ENCODE measurements at places on chromosomes 4 and X.

DNA sequence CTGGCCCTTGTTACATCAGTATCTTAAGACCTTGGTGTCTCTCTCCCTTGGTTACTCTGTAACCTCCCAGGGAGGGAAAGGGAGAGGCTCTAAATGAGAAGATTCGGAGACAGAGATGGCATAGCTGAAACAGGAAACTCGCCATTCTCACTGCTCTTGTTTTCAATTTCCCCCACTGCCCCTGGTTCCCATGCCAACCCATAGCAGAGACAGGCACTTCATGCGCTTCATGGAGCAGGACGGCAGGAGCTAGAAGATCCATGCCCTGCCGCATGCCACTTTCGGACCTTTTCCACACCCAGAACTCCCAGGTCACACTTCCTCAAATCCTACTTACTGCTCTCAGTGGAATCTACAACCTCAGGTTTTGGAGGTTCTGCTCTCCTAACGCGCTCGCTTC, 3.1 kb downstream of the ZMYM3 start:
- DNase-seq = no peak

DNA sequence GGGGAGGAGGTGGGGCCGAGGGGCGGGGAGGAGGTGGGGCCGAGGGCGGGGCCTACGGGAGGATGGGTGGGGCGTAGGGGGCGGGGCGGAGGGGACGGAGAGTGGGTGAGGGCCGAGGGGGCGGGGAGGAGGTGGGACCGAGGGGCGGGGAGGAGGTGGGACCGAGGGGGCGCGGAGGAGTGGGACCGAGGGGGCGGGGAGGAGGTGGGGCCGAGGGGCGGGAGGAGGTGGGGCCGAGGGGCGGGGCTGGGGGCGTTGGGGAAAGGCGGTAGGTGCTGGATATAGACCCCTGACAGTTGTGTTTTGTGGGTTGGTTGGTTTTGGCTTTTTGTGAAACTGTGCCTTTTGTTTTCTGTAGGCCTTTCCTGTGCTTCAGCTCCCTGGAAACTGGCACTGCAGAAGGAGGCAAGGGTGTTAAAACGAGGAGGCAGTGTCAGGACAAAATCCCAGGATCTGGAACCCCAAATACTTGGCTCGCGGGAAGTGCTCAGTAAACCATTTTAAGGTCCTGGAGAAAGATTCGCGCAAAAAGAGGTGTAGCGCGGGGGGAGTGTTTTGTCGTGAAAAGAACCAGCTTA, 580 bp upstream of the MMGT1 start:
- peak; percentile 83 for DNase-seq

DNA sequence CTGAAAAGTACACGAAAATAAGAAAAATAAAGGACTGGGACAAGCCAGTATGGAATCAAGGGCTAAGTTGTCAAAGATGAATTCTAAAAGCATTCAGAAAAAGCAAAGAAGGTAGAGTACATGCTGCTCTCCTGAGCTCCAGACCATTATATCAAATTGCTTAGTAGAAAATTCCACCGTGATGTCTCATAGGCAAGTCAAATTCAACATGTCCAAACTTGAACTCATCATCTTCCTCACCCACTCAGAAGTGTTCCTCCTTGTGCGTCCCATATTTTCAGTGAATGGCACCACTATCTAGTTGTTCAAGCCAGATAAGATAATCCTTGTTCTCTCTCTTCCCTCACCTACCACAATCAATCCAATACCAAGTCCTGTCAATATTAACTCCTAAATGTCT, 37.5 kb upstream of the IL13RA2 start:
- no peak for DNase-seq

GRCh38 chr4:147801820-147802219, 69.9 kb downstream of the ARHGAP10 start:
- DNase-seq = no peak

GRCh38 chr4:24560868-24561368, 23.4 kb downstream of the DHX15 start:
- DNase-seq = no peak

GRCh38 chr4:87865288-87865687, 32.5 kb downstream of the MEPE start:
- DNase-seq = no peak

GRCh38 chr4:138616775-138617174, 374.6 kb upstream of the SLC7A11 start:
- DNase-seq = no peak

DNA sequence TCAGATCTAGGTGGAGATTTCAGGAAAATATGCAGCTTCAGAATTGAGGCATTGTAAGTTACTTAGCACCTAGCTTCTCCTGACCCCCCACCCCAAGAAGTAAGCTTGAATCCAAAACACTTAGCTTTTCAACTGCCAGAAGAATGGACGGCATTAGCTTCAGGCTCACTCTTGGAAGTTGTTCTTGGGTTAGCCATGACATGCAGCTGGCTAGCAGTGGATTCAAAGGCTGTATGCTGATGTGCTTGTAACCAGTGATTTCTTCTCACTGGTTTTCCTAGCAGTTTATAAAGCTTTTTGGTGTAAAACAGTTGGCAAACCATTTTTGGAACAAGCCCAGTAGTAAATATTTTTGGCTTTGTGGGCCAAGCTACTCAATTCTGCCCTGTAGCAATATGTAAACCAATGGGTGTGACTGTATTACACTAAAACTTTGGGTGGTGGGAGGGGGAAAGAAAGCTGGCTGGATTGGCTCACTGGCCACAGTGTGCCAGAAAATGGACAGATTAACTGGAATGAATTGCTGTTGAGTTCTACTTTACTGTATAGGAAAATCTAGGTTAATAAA, 85.6 kb downstream of the SHROOM2 start:
- DNase-seq = no peak

GRCh38 chr4:168731706-168732414, 235.0 kb downstream of the PALLD start:
- no peak for DNase-seq

GRCh38 chrX:24392709-24393108, 32.3 kb downstream of the SUPT20HL1 start:
- no peak for DNase-seq

DNA sequence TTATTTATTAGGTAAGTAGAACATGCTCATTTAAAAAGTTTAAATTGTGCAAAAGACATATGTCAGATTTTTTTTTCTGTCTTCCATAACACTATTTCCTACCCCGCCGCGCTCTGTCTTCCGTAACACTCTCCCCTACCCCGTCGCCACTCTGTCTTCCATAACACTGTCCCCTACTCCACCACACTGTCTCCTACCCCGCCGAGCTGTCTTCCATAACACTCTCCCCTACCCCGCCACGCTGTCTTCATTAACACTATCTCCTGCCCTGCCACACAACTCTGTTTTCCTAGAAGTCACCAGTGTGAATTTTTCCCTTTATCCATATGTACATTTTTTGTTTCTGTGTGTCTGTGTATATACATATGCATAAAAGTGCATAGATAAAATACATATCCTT, 4.4 kb downstream of the MSMO1 start:
- no peak for DNase-seq

GRCh38 chrX:40908026-40908425, 172.7 kb upstream of the MED14 start:
- no peak for DNase-seq

All from stimulated activated naive CD4-positive, alpha-beta T cell treated with Interleukin-2 at 50 U/mL for 16 hours (primary cell).